ENCODE measurements at places on chromosomes 4 and X.
A peak's percentile ranks its signal among the peaks of the same experiment; 100 is the strongest.

GRCh38 chr4:118846979-118847378, 11.1 kb upstream of the SEC24D start:
- no peak for DNase-seq

GRCh38 chr4:36573441-36573840, 292.0 kb downstream of the DTHD1 start:
- DNase-seq: no peak

DNA sequence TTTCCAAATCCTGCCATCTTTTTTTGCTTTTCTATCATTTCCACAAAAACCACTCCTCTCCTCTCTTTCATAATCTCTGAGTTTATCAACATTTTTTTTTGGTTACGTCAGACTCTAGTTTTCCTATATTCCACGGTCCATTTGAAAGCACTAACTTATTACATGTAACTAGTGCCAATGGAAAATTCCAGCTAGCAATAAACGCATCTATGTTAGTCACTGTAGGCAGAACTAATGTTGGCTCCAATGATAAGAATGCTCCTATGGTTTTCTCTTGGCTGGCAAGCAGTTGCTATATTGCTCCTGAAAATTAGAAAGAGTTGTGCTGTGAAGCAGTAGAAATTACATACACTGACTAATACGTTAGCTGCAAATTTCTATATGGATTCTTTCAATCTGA, 634.6 kb upstream of the FTHL17 start:
- no peak for DNase-seq

GRCh38 chr4:175823015-175823742, 11.1 kb upstream of the GPM6A start:
- no peak for DNase-seq

DNA sequence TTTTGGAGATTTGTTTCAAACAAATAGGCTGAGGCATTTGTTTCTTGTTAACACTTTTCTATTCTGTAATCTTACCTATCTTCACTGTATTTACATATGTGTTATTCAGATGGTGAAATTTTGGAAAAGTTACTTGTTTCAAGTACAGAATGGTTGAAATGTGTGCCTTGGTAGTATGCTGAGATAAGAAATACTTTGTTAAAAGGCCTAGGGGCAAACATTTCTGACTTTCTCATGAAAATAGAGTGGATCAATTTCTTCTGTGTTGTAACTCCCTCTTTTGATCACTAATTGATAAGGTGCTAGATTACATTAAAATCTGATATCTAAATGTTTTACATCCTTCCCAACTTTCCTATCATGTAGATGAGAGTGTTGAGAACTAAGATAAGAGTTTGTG, 18.1 kb downstream of the USO1 start:
- no peak for DNase-seq

DNA sequence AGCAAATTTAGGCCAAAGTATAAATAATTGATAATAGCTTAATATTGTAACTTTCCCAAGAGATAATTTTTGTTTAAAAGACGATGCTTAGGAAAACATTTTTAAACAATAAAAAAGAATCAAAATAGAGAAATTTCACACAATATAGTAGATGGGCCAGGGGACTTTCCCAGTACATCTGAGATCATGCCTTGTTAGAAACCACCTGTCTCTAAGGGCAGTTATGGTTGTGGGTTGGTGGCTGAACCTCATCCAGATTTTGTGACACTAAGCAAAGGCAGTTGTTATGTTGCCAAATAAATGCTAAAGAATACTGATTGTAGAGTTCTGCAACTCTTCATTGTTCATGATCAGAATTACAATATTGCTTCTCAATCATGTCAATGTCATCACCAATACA, 270.6 kb downstream of the BANK1 start:
- DNase-seq: no peak

GRCh38 chrX:23930894-23931604, 23.2 kb downstream of the CXorf58 start:
- DNase-seq: no peak

DNA sequence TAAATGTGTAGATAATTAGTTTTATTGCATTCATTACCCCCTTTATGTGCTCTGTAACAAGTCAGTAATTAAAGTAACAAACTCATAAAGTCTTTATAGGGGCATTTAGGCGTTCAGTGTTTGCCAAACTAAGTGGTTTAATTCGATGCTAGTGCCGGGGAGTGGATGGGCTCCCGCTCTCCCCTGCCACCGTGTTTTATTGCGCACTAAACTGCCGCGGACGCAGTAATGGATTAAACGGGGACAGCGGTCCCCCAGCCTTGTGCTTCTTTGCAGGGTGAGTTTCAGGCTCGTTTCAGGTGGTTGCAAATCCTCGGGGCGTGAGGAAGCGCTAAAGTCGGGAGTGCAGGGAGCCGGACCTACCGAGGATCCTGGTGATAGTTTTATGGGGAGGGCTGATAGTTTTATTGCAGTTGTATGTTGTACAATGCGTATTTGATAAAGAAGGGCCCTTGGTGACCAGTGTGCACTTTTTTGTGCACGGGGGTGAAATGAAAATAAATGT, 1.6 kb upstream of the PHOX2B start:
- no peak for DNase-seq

GRCh38 chr4:163565226-163566135, 71.0 kb downstream of the TMA16 start:
- no peak for DNase-seq

GRCh38 chrX:77975755-77976154, 6.3 kb upstream of the PGAM4 start:
- DNase-seq: no peak

GRCh38 chr4:90099812-90100211, 27.4 kb upstream of the CCSER1 start:
- DNase-seq: no peak

GRCh38 chr4:6761649-6762615, 20.6 kb upstream of the KIAA0232 start:
- DNase-seq: no peak

DNA sequence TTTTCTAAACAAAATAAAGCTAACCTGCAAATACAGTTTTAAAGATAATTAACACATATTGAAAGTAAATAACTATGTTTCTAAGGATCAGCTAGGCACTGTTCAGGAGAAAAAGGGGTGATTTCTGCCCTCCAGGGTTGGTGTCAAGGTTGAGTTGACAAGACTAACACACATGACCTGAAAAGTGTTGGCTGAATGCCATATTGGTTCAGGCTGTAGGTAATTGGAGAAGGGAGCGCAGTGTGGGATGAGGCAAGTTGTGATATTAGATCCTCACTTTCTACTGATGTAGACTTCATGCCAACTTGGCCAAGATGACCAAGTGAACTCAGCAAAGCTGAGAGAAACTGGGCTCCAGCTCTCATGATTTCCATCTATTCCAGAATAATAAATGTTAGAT, 42.2 kb downstream of the PPM1K start:
- no peak for DNase-seq

GRCh38 chr4:171676555-171677215, 136.5 kb upstream of the GALNTL6 start:
- peak; percentile 4 for DNase-seq

DNA sequence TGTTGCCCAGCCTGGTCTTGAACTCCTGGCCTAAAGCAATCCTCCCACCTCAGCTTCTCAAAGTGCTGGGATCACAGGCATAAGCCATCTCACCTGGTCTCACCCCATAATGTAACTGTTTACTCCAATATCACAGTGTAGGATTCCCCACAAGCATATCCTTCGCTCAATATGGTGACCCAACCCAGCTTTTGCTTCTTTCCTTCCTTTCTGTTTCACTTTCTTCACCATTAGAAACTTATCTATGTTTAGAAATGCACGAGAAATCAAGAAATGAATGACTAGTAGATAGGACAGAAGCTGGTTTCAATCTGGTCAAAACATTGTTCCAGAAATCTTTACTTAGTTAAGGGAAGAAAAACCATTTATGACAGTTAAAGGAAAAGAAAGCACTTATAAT, 18.9 kb downstream of the TSPAN5 start:
- DNase-seq: no peak

DNA sequence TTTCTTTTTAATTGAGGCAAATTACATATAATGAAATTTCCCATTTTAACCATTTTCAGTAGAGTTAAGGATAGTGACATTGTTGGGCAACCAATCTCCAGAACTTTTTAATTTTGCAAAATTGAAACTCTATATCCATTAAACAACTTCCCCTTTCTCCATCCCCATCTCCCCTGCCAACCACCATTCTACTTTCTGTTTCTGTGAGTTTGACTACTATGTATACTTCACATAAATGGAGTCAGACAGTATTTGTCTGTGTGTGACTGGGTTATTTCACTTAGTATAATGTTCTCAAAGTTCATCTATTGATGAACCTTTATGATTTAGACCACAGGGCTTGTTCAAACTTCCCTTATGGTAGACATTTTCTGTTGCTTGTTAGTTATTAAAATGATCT, 364.5 kb upstream of the MAD2L1 start:
- no peak for DNase-seq

- DNase-seq: no peak
Measured at GRCh38 chr4:3376266-3376665, 65.5 kb upstream of the HGFAC start.

- no peak for DNase-seq
Measured at GRCh38 chr4:114401483-114401882, 197.1 kb upstream of the UGT8 start.

DNA sequence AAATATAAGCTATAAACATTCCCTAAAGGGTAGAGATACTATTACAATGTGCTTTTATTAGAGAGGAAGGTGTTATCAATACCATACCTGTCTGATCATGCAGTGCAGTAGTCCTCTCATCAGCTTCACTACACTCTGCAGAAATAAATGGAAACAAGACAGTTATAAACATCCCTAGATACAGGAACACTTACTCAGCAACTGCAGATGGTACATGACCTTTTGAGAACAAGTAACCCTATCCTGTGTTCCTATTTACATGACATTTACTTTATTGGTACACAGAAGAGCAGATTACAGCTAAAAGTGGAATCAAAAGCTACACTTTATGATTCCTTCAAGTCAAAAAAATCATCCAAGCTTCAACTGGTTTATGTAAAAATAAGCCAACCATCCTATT, 9.0 kb downstream of the PHKA1 start:
- no peak for DNase-seq

DNA sequence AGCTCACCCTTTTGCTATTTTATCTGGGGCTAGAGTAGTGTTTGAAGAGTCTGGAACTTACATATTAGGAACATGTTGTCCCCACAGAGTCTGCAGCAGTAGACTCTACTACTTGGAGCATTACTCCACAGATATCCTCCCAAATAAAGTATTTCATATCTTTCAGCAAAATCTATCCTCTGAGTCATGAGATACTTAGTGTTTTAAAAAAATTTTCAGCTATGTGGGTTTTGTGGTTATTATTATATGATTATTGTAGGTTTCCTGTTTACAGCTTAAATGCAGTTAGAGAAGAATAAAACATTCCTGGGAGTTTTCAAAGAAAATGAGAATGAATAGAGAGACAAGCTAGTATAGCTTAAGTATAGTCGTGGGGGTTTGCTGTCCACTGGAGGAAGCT, 30.9 kb downstream of the PAGE2 start:
- no peak for DNase-seq

DNA sequence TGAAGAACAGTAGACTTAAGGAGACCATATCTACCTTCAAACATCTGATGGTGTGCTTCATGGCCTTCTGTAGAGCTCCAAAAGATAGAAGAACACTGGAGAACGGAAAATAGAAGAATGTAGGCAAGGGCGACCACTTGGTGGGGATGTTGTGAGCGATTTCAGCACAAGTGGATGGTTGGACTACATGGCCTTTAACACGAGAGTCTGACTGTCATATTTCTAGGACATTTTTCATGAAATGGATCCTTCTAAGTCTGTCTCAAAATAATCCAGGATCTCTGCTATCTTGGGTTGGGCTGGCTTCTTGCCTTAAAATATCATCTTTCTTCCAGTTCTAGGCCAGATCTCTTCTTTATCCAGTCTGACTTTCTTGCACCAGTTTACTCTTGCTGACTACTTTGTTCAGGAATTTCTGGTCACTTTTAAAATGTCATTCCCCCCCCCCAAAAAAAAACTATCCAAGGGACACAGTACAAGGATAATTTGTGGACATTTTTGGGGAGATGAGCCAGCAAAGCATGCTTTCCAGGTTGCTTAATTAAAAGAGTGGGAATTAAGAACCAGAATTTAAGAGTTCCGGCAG, 1.2 kb upstream of the MID1IP1 start:
- DNase-seq: no peak

DNA sequence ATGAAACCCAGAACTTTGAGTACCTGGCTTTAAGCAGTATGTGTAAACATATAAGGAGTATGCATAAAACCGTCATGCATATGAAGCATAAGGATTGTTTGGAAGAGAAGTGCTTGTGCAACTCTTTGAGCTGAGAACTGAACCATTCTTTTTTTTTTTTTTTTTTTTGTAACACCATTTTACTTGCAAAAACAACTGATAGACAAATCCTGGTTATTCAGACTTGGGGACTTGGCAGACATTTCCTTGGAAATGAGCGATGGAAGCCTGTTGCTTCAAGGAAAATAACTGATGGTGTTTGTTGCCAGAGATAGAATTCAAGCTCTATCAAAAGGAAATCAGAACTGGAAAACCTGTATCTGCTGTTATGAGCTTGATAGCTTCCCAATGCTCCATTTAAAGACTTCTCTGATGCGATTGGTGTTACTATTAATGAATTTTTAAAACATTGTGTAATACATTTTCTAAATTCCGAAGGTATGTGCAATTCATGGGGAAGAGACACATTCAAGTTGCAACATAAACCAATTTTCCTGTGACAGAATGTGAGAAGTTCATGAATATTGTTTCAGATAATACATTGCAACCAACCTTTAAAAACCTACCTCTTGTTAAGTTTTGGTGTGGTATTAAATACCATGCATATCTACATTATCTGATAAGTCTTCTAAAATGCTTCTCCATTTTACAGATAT, 47.0 kb upstream of the FAT1 start:
- DNase-seq: no peak

DNA sequence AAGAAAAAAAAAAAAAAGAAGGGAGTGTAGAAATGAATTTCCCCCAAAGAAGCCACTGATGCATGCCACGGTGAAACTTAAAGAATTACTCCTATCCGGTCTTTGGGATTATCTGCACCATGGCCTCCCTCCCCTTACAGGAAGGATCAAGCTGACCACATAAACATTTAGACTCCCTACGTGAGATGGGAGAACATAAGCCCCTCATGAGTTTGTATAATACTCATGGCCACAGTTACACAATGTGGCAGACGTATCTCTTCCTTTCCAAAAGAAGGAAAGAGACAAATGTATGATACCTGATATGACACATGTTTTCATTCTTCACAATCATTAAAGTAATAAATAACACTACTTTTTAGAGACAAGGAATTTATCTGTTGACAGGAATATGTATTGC, 3.3 kb upstream of the PTTG2 start:
- no peak for DNase-seq

DNA sequence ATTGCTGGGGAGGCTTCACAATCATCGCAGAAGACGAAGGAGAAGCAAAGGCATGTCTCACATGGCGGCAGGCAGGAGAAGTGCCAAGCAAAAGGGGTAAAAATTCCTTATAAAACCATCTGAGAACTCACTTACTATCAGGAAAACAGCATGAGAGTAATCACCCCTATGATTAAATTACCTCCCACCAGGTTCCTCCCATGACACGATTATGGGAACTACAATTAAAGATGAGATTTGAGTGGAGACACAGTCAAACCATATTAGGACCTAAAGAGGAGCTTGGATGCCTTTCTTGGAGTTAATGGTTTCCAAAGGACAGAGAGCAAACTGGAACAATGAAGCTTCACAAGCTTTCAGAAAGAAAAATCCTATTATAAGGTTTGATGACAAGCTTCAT, 168.4 kb upstream of the SMARCAD1 start:
- DNase-seq: no peak

All from GM19239 (cell line).